Mammary epithelial cell (primary cell): ENCODE measurements at places on chromosomes 5 and 9. TPM values are rescaled to one million over a fixed set of nuclear protein-coding genes. Genes with fewer than 3 reads are reported as not detected.

DNA sequence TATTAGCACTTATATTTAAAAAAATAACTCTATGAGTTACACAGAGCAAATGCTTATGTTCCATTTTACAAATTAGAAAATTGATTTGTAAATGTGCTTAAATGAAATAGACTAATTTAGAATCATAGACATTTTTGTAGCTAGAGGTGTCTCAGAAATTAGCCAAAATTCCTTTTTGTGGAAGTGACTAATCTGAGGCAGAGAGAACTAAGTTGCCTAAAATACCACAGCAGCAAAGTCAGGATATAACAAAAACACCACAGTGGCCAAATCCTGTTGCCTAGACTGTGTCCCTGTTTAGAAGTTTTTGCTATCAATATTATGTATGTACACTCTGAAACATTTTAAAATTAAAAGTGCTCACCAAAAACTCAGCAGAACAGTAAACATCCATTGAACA, 18.7 kb downstream of the ADAMTSL1 start:
- no peak for DNase-seq

GRCh38 chr5:173835661-173836060, 52.5 kb upstream of the CPEB4 start:
- DNase-seq = no peak

DNA sequence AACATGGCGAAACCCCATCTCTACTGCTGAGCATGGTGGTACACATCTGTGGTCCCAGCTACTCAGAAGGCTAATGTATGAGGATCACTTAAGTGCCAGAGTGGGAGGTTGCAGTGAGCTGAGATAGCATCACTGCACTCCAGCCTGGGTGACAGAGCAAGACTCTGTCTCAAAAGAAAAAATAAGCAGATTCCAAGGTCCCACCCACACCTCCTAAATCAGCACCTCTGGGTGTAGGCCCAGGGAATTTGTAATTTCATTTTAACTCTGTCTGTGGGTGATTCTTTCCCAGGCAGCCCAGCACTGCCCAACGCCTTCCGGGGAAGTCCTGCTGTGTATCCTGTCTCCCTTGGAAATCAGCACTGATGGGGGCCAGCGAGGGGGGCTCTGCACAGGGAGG, 12.5 kb downstream of the CAMK2A start:
- DNase-seq = no peak

- no peak for DNase-seq
Observed at GRCh38 chr9:115277301-115277700, 159.3 kb upstream of the TNC start.

DNA sequence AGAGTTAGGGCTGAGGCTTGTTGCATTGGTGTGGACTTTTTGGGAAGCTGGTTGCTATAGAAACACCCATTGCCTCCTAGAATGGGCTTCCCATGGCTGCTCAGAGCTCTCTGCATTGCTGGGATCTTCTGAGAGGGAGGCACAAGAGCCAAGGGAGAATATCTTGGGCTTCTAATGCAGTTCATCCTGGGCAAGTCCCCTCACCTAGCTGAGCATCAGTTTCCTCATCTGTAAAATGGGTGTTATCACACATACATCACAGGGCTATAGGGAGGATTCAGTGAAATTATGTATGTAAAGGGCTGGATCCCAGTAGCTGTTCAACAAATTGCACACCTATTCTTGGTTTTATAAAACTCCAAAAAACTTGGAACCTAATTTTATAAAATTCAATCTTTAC, 106.1 kb upstream of the ALDH1B1 start:
- DNase-seq = no peak

DNA sequence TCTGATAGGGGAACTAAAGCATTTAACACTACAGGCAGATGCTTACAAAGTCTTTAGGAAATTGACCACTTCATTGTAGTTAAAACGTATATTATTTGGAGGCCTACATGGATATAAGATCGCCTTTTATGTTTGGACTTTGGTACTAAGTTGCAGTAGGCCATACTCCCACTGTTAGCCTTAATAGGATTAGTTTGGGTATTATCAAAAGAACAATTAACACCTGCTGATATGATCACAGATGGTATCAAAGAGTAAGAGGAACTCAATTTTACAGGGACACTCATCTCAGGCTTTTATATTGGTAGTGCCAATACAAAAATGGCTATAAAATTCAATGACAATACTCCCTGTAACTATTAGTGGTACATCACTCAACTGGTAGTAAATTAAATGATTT, 1183.0 kb downstream of the MAT2B start:
- no peak for DNase-seq

DNA sequence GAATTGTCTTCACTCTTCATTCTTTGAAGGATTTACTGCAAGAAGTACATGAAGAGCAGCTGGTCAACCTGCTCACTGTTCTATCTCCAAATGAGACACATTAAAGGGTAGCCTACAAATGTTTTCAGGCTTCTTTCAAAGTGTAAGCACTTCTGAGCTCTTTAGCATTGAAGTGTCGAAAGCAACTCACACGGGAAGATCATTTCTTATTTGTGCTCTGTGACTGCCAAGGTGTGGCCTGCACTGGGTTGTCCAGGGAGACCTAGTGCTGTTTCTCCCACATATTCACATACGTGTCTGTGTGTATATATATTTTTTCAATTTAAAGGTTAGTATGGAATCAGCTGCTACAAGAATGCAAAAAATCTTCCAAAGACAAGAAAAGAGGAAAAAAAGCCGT, 37.6 kb downstream of the FXN start:
- DNase-seq = no peak

DNA sequence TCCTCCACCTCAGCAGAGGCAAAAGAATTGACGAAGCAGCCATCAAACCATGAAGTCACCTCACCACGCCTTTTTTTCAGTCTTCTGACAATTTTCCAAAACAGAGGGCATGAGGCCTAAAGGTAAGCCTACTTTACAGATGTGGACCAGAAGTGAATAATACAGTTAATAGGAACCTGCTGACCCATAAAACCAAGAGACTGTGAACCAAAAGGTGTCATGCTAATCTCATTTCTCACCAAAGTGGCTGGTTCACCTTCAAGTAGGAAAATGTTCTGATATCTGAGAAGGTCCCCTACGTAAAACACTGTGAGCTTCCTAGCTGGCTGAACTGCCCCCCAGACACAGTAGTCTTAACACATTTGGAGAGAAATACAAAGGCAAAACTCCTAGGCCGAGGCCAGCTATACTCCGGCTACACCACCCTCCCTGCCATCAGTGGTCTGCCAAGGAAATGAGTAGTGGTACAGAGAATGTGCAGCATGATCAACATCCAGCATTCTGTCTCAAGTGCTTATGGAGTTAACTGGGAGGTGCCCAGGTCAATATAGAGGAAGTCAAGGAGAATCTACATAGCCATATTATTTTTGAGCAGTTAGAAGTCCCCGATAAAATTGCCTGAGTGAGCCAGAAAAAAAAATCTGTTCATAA, 19.3 kb upstream of the F2RL2 start:
- no peak for DNase-seq

DNA sequence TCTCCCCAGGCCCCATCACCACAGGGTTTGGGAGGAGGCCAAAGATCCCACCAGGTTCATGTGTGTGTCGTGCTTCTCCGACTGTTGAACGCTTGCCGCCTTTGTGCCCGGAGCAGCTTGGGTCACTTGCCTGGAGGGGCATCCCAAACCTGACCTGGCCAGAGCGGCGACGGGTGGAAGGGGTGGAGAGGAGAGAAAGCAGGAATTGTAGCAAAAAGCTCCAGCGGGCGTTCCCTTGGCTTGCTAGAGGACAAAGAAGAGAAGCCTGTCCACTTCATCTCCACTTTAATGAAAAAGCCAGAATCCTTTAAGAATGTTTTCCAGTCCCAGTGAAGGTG, 2.9 kb upstream of the TRIM41 start:
- DNase-seq = no peak

DNA sequence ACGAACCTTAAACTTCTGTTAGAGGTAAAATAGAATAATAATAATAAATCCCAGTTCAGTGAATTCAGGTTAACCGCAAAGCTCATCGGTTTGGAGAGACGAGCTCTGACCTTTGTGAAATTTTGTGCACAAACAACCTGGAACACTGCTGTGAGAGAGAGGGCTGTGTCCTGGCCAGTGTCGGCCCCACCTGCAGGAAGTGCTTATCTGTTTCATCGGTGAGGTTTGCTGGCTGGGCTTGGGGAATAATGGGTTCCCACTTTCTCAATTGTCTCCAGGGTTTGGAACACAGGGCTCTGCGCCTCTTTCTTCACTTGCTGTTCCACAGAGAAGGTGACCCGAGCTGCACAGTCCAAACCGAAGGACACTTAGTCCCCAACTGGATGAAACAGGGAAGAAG, 19.3 kb upstream of the CLPTM1L start:
- no peak for DNase-seq

- DNase-seq = no peak
Observed at GRCh38 chr5:83741571-83741970, 20.9 kb upstream of the HAPLN1 start.

DNA sequence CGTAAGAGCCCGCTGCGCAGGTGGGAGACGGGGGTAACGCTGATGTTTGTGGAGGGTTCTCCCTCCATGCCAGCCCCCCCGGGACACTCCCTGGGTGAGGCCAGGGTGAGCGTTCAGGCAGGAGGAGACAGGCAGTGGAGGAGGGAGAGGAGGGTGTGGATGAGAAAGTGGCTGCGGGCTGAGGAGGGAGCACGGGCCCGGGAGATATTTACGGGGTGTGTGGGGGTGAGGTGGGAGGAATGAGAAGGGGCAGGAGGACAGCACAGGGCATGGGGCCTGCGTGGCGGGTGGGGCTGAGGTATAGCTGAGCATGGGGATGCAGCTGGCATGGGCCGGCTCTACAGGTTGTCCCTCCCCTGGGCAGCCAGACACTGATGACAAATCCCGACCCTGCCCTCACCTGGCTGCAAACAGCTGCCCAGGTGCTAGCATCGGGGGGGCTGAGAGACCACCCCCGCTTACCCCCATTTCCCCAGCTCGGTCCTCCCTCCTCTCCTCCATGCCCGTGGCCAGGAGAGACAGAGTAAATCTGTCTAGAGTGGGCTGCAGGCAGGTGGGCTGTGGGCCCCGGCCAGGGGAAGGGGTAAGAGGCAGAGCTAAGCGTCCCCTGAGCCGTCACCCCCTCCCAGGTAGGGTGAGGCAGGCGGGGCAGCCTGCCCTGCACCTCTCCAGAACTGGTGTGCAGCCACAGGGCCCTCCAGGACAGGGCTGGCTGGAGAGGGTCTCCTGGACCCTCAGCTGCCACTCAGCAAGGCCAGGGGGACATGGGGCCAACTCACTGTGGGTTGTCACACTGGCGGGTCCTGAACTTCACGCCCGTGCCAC, 79.2 kb downstream of the ZNF354C start:
- DNase-seq = no peak

- no peak for DNase-seq
Observed at GRCh38 chr9:37209431-37210386, 89.3 kb downstream of the ZCCHC7 start.

- DNase-seq = no peak
Observed at GRCh38 chr9:109843641-109844040, 63.6 kb downstream of the PALM2AKAP2 start.

Gene ANKRA2
- total RNA-seq = 25.3 TPM

Gene CDC14B
- total RNA-seq = 14.5 TPM

Gene ALG2
- total RNA-seq = 42.1 and 57.4 TPM in 2 replicates

Gene GLRA1
- not detected for total RNA-seq

Gene FBN2
- 45.2 TPM for total RNA-seq
